ENCODE measurements at places on chromosomes 6 and 20.

DNA sequence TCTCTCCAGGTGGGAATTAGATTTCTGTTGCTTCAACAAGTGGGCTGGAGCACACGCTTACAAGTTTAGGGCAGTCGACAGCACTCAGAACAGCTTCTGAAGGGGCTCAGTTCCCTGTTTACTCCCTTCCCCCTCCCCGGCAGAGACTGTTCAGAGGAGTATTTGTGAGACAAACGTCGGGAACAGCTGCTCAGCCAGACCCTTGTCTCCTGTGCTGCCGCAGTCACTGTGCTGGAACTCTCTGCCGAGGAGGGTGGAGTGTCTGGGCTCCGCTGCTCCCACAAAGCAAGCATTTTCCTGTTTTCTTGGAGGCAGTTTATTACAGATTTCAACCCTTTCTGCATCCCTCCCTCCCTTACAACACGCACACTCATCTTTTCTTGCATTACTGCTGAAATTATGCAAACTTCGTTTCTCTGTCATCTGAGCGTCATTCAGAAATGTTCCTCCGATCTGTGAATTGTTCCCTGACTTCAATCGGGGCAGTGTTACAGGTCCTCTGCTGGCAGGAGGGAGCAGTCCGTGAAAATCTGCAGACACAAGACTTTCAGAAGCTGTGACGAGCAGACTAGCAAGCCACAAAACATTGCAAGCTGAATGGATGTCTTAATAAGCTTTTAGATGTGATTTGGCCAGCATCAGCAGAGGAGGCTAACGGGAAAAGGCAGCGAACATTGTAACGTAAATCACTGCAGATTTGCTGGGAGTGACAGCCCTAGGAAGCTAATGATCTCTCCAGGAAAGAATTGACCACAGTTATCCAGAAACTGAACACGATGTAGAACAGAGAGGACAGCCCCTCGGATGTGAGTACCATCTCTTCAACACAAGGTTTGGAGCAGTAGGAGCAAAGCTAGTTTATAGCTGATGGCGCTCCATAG, 76.2 kb downstream of the LYRM2 start:
- no peak for DNase-seq

DNA sequence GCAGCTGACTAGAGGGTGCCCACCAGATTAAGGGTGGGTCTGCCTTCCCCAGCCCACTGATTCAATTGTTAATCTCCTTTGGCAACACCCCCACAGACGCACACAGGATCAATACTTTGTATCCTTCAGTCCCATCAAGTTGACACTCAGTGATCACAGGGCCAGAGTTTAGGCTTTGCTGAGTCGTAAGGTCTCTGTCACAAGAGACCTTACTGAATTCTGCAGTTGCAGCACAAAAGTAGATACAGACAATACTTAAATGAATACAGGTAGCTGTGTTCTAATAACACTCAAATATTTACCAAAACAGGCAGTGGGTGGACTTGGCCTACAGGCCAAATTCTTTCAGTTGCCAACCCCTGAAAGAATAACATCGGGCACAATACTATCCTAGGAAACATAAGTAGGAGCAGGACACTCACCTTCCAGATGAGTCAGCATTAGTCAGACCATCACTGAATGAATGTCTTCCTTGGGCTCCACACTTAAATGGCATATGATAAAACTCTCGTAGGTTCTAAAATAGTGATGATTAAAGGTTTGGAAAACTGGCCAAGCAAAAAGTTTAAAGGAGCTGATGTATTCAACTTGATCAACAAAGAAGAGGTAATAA, 190.0 kb downstream of the UBE3D start:
- no peak for DNase-seq

- no peak for DNase-seq
Observed at GRCh38 chr20:25286917-25287316, 39.0 kb downstream of the PYGB start.

DNA sequence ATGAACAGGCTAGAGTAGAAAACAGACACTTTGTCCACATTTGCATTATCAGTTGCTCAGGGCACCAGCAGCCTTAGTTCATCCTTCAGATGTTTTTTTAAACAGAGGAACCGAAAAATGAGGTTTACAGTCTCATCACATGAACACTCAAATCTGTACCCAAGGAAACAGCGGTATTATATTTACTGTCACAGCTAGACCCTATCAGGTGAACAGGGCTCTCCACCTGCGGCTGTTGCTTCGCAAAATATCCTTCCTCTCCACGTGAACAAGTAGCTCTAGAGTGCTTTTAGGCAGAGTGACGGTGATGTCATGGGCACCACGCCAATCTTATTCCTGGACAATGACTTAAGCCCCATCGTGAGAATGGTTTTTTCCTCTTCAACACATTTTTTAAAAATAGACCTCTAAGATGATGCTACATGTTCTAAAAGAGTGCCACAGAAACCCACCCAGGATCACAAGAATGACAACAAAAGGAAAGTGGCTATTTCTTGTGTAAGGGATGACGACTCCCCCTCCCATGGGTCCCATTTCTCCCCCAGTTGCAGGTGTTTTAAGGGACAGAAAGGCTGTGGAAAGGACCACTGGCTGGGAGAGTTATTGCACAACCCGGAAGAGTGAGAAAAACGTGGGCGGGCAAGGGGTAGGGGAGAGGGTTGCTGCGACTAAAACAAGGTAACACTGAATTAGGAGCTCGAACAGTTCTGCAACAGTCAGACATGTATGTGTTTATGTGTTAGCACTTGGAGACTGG, 77.7 kb downstream of the EFHC1 start:
- DNase-seq = no peak

- DNase-seq = no peak
Observed at GRCh38 chr6:159463119-159463829, 229.8 kb downstream of the SOD2 start.

DNA sequence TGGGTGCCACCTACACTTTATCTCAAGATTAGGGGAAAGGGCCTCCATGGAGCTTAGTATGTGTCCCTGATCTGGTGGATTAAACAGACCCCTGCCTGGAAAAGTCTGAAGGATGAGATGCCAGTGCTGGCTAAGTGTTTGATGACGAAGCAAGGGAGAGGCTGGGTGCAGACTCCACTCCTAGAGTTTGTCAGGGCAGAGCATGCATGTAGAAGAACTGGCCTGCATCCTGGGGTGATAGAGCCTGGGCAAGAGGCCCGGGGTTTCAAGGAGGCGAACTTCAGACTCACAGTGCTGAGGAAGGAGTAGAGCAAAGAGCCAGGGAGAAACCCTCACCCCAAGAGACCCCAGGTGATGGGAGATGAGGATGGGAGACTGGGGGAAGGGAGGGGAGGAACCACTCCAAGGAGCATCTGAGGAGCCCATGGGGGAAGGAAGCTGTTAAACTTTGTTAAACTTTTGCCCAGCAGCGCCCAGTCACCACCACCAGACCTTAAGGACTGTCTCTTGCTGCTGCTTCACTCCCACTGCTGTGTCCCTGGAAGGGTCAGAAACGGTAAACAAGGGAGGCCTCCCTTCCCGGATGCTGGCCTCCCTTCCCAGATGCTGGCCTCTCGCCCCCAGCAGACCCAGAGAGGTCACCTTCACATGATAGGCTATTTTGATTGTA, 61.6 kb downstream of the RPRD1B start:
- DNase-seq = no peak

DNA sequence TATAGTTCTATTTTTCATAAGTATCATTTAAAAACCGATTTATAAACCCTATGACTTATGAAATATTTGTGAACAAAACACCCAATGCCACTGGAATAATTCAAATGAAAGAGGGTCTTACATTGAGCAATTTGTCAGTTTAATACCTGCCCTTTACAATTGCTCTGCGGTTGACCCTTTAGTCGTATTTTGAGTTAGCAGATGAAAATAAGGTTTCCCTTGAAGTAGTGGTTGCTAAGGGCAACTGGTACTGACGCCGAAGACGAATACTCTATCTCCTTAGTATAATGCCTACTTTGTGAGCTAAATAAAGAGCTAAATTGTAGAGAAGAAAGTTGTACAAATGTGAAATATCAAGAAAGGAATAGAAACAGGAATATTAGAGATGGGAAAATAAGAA, 69.4 kb downstream of the KCNQ5 start:
- no peak for DNase-seq

DNA sequence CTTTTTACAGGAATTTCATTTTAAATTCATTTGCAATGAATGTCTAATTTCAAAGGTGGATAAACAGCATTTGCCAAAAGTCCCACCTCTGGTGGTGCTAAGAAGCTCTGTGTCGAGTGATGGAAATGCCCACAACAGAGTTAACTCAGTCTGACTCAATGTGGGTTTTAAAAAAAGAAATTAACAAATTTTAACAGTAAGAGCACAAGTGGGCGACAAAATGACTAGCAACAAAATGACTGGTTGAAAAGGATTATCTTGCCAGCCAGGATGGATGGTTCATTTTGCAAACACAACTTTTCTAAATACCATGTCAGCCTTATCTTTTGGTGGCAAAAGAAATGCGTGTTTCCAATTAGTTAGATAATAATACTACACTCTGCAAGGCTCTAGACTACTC, 14.3 kb upstream of the TAGAP start:
- DNase-seq = no peak

DNA sequence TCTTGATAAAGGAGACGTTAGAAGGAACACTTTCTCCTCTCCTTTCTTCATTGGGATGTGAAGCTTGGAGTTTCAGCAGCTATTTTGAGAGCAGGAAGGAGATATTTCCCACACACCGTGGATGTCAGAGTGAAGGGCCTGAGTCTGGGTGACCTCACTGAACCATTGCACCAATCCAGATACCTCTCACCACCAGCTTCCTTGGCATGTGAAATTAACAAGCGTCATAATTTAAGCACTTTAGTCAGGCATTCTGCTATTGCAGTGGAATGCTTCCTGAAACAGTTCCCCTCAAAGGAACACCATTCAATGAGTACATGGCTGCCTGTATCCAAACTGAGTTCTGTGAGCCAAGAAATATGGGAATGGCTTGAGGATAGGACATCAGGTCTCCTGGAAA, 83.7 kb downstream of the CHMP4B start:
- DNase-seq = no peak

DNA sequence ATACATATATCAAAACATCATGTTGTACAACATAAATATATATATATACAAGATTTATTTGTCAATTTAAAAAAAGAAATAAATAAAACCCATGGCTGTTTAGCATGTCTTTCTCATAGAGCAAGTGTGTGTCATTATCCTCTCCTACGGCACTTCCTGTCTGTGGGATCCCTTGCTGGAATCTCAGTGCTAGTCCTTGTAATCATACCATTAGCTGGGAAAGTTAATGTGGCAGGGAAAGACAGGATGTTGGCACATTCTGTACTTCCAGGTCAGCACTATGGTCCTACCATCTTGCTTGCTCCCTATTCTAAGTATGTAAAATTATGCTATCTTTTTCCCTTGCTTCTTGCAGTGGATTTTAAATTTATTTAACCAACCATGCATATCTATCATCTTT, 9.5 kb upstream of the SLC17A3 start:
- no peak for DNase-seq

DNA sequence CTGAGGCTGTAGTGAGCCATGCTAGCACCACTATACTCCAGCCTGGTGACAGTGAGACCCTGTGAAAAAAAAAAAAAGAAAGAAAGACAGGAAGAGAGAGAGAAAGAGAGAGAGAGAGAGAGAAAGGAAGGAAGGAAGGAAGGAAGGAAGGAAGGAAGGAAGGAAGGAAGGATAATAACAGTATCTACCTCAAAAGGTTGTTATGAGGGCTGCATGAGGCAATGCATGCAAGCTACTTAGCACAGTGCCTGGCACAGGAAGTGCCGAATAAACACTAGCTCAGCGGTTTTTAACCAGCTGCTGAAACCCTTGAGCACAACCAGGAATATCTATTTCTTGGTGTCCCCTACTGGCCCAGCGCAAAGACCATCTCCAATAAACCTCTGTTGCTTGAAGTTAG, 62.3 kb upstream of the TBC1D7 start:
- DNase-seq = no peak

GRCh38 chr20:47397652-47398301, 41.3 kb upstream of the ZMYND8 start:
- DNase-seq = no peak

GRCh38 chr6:80425089-80425823, 318.8 kb downstream of the BCKDHB start:
- no peak for DNase-seq

- DNase-seq = no peak
Observed at GRCh38 chr6:31114970-31115849, 610 bp downstream of the PSORS1C1 start.

DNA sequence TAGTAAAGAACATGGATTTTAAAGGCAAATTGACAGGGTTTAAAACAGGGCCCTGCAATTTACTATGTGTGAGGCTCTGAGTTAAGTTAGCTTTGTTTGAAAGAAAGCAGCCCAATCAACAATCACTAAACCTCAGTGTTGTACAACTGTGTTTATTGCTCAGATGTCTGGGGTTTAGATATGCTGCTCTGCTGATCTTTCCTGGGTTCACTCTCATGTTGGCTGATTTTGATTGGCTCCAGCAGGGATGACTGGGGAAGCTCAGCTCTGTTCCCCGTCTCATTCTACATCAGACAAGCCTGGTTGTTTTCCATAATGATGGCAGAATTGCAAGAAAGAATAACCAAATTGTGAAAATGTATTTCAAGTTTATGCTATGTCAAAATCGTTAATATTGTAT, 10.9 kb downstream of the C6orf58 start:
- DNase-seq = no peak

- no peak for DNase-seq
Observed at GRCh38 chr6:159169193-159169555, at the start of gene FNDC1. TSS of gene FNDC1 (plus strand) at chr6:159169400. CDS start at chr6:159169597, 197 bp downstream.

- DNase-seq = no peak
Observed at GRCh38 chr20:37804584-37805566, 98.1 kb upstream of the VSTM2L start.

GRCh38 chr6:88013015-88013414, 34.6 kb upstream of the SPACA1 start:
- no peak for DNase-seq

- no peak for DNase-seq
Observed at GRCh38 chr20:15155848-15156401, 818.5 kb upstream of the FLRT3 start.

GRCh38 chr6:160203076-160203475, 55.5 kb downstream of the SLC22A2 start:
- DNase-seq = no peak

DNA sequence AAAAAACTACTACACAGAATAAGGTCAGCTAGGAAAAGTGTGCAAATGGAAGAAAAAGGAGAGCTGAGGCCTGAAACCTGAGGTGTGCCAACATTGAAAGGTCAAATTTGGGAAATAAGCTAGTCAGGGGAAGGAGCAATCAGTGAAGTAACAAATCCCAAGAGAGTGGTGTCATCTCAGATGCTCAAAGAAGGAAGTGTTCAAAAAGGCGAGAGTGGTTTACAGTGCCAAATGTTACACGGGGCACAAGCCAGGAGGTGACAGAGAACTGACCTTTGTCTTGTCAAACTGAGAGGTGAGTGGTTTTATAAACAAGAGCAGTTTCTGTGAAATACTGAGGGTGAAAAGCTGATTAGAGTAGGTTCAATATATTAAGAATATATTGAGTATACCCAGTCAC, 83.0 kb upstream of the TCF21 start:
- no peak for DNase-seq

DNA sequence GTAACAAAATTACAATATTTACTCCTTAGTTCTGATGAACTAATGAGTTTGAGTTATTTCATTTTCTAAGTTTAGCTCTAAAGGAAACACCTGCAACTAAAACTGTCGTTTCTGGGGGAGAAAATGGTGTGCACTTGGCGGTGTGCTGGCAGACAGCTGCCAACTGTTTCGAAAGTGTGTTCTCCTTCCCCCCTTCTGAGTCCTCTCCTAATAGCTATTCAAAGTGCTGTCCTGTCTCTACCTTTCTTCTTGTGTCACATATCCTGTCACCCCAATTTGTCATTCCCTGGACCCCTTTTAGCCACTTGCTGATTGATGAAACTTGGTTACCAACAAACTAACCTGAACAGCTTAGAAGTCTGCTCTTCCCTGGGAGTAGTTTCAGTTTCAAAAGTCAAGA, 4.9 kb upstream of the UBE2J1 start:
- no peak for DNase-seq

GRCh38 chr6:30169658-30170614, 6.6 kb downstream of the TRIM15 start:
- no peak for DNase-seq

Data from cortex of kidney (tissue), 1 donor.